ENCODE measurements at places on chromosomes 6 and 20.
A peak's percentile ranks its signal among the peaks of the same experiment; 100 is the strongest.

DNA sequence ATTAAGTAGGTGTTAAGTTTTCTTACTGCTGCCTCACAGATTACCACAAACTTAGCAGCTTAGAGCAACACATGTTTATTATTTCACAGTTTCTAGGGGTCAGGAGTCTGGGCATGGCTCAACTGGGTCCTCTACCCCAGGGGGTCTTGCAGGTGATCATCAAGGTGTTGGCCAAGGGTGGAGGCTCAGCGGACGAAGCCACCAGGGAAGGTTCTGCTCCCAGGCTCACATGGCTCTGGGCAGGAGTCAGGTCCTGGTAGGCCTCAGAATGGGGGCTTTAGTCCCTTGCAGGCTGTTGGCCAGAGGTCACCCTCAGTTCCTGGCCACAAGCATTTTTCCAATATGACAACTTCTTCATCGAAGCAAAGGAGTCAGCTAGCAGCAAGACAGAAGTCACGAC is 362.5 kb downstream of the PREX1 start:
- no peak for DNase-seq

DNA sequence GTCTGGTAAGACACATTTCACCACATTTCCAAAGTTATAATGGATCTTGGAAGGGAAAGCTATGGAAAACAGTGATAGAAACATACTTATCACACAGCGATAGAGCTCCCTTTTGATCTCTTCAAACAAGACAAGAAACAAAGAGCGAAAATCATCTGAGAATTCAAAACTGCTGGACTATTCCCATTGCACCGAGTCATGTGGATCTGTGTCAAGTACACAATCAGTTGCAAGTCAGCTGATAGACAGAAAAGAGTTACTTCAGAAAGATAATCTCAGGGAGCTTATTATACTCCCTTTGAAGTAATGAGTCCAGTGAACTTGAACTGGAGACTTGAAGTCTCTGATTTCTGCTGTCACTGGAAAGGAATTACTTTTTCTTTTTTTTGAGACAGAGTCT is 89.7 kb upstream of the GCM1 start:
- DNase-seq: no peak

GRCh38 chr6:24844903-24845302 is 46.2 kb upstream of the ARMH2 start:
- no peak for DNase-seq

- DNase-seq: no peak
Measured at GRCh38 chr6:70315079-70315751, 12.3 kb upstream of the COL9A1 start.

GRCh38 chr6:51737580-51738360 is 349.6 kb downstream of the PKHD1 start:
- DNase-seq: no peak

GRCh38 chr6:169997187-169997929 is 245.9 kb downstream of the ERMARD start:
- DNase-seq: no peak

GRCh38 chr6:144086959-144087358 is 8.4 kb downstream of the SF3B5 start:
- no peak for DNase-seq

GRCh38 chr6:158047127-158047518 is 65.5 kb downstream of the SYNJ2 start:
- no peak for DNase-seq

GRCh38 chr20:48292806-48293205 is 507.5 kb upstream of the SULF2 start:
- DNase-seq: no peak

DNA sequence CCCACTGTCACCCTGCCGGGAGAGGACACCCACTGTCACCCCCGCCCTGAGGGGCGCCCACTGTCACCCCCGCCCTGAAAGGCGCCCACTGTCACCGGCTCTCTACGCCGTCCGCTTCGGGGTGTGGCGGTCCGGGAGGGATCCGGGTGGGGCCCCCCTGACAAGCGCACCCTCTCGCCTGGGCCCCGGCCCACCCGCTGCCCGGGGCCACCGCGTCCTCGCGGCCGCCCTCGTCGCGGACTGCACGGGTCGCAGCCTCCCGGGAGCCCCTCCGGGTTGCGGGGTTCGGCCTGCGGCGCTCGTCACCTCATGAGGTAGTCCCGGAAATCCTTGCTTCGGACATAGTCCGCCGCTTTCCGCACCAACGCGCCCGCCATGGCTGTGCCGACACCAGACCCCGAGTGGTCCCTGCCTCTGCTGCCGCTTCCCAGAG is 224 bp downstream of the MPC1 start:
- no peak for DNase-seq

DNA sequence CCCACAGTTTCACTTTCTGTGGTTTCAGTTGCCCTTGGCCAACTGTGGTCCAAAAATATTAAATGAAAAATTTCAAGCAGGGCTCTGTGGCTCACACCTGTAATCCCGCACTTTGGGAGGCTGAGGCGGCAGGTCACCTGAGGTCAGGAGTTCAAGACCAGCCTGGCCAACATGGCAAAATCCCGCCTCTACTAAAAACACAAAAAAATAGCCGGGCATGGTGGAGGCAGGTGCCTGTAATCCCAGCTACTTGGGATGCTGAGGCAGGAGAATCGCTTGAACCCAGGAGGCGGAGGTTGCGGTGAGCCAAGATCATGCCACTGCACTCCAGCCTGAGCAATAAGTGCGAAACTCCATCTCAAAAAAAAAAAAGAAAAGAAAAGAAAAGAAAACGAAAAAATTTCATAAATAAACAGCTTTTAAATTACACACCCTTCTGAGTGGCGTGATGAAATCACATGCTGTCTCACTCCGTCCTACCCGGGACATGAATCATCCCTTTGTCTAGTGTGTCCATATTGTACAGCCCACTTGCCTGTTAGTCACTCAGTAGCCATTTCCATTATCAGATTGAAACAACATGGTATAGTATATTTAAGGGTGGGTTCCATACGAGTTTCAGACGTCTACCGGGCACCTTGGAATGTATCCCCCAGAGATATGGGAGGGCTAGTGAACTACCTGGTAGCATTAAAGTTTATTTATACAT is 11.7 kb downstream of the PTPRK start:
- peak; percentile 50 for DNase-seq

GRCh38 chr6:129235167-129236000 is 352.4 kb downstream of the LAMA2 start:
- DNase-seq: no peak

DNA sequence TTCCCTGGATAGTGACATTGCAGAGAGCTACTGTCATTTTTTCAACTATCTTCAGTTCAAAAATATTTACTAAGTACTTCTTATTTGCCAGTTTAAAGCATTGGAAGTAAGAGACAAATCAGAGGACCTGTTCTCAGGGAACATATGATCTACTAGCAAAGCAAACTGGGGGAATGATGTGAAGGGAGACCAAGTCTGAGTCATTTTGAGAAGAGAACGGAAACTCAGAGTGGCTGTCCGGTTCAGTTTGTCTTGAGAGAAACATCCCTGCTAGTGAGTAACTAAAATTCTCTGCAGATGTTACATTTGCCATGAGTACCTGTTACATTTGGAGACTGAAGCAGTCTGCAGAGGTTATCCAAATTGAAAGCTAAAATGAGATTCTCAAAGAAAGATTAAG is 118.3 kb downstream of the KCNQ5 start:
- no peak for DNase-seq

DNA sequence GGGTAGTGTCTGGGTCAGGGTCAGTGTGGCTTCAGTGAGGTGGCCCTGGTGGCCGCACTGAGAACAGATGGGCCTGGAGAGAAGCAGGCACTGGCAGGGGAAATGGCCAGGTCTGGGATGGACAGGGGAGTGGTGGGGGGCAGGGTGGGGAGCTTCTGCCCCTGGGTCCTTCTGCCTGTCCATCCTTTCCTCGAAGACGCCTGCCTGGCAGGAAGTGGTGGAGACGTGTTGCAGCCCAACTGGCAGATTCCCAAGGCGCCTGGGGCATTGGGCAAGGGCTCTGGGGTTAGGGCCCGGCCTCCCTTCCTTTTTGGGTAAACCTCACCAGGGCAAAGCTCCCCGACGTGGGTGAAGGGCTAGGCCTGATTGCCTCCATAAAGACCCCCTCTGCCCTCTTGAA is 10.4 kb downstream of the SRC start:
- DNase-seq: no peak

DNA sequence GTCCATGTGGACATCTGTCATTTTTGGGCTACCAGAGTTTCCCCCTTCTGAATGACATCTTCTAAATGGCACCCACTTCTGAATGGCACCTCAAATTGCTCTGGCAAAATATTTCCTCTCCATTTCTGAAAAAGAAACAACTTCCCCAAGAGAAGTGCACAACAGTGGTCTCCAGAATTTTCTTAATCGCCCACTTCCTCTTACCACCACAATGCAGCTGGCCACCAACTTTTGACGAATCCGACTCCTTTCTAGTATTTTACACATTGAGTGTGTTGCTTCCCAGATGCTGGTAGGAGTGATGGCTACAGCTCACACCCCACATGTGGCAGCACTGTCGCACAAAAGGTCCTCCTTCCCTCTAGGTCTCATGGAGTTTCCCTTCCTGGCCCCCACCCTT is 216.1 kb downstream of the FOXA2 start:
- DNase-seq: no peak

DNA sequence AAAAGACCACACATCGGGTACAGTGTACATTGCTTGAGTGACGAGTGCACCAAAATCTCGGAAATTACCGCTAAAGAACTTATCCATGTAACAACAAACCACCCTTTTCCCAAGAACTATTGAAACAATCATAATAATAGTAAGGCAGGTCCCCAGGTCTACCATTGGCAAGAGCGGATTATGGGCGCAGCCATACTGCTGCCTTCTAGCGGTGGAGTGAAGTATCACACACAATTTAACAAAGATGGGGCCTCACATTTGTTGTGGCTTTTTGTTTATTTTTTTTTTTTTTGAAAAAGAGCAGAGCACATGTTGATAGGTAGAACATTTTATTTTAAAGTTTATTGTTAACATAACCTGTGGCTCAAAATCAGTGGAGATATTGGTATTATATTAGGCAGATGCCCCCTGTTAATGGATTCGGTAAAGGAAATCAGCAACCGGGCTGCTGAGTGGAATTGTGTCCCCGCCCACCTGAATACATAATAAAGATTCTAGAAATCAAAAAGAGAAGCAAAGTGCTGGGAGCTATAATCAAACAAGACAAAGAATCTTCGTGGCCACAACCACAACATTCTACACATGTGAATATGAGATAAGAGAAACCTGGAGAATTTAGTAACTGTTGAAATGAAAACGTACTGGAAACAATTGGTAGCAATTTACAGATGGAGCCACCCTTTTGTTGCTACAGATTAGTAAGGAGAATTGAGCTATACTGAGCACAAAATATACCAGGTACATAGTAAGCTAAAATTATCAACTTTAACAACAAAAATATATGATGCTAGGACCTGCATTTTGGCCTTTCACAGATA is 94.2 kb upstream of the EXOC2 start:
- DNase-seq: peak; percentile 31

DNA sequence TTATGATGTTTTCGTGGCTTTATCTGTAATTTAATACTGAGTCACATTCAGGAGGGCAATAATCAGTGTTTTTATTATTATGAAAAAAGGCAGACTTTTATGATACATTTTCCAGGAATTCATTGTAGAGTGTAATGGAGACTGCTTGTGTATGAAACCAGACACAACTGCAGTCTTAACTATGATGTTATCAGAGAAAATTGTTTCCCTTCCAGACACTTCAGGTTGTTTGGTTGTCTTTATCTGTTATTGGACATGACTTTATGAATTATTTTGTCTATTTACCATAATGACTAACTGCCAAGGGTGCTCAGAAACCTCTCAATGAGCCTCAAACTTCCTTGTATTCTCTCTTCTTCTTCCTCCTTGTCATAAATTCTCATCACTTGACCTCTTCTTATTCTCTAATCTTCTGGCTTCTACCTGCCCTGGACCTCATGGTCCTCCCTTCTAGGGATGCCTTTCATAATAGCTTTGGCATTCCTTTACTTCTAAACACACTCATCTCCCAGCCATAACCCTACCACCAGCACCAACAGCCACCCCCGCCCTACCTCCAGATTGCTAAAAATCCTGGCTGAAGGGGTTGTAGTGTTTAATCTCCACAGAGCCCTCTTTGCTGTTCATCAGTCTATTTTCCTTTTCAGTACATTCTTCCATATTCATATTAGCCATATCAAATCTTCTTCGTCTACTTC is 492.5 kb downstream of the CDKAL1 start:
- no peak for DNase-seq

DNA sequence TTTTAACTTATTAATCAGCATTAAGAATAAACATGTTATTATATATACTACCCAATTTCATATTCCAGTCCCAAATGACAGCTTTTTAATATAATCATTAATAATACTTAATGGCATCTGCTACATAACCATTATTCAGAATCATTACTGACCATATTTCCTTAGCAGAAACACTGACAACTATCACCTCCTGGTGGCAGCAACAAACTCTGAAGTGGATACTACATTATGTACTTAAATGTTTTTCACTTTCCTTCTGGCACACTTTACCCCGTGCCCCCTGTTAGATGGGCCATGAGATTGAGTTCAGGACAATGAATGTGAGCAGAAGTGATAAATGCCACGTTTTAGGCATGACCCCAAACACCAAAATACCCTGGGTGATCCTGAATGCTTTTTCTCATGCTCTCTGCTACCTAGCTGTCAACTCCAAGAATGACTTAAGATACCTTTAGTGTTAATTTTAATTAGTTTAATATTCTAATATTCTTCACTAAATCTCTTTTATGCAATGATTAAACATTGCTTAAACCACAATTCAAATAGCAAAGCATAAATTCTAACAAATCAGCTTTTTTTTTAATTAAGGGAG is 77.1 kb downstream of the LMBRD1 start:
- peak; percentile 8 for DNase-seq

All from AG08396 (cell line).